Stimulated activated CD4-positive, alpha-beta T cell treated with anti-CD3 and anti-CD28 coated beads, Interleukin-12 subunit alpha, Interleukin-12 subunit beta, amount 100 ng/mL, for 24 hours (primary cell): ENCODE measurements at places on chromosomes 7 and 10.

- DNase-seq, result no peak
Observed at GRCh38 chr7:6315746-6316145, 43.3 kb upstream of the CYTH3 start.

DNA sequence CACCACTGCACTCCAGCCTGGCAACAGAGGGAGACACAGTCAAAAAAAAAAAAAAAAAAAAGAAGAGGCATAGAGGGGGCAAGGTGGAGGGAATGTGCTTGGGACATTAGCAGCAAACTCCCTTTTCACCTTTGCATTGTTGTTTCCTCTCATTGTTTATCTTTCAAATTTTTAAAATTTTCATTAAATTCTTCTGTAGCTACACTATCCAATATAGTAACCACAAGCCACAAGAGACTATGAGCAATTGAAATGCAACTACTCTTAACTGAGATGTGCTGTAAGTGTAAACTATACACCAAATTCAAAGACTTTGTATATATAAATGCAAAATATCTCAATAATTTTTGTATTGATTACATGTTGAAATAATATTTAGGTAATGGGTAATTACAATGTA, 43.4 kb downstream of the EBLN1 start:
- DNase-seq, result no peak

DNA sequence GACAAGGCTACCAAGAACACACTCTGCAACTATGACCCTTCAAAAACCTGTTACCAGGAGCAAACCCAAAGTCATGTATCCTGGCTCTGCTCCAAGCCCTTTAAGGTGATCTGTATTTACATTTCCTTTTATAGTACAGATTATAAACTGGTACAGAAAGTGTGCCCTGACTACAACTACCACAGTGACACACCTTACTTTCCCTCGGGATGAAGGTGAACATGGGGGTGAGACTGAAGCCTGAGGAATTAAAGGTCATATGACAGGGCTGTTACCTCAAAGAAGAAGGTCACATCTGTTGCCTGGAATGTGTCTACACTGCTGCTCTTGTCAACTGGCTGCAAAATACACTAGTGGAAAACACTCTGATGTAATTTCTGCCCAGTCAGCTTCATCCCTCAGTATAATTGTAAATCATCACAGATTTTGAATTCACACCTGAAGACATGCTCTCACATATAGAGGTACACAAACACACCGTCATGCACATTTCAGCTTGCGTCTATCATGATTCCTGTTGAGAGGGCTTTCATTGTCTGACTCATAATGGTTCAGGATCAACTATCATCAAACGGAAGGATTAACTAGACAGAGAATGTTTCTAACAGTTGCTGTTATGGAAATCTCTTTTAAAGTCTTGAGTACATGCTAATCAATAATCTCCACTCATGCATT, 318.3 kb downstream of the NXPH1 start:
- no peak for DNase-seq

GRCh38 chr10:99161165-99161564, 74.5 kb downstream of the HPSE2 start:
- DNase-seq, result no peak

GRCh38 chr10:28575852-28576251, 42.9 kb downstream of the WAC start:
- no peak for DNase-seq

DNA sequence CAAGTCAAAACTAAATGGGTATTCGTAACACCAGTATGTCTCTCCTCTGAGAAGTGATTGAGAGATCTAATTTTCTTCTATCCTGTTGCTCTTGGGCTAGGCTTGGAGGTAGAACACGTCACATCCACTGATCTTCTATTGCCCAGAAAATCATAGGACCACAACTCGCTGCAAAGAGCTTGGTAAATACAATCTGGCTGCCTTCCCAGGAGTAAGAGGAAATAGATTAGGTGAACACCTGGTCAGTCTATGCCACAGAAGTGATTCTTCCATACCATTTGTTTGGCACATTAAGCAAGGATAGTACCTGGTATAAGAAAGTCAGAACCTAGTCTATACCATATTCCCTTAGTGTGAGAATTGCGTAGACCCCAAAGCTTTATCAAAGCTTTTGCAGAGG, 129.3 kb upstream of the PHYHIPL start:
- DNase-seq, result no peak

DNA sequence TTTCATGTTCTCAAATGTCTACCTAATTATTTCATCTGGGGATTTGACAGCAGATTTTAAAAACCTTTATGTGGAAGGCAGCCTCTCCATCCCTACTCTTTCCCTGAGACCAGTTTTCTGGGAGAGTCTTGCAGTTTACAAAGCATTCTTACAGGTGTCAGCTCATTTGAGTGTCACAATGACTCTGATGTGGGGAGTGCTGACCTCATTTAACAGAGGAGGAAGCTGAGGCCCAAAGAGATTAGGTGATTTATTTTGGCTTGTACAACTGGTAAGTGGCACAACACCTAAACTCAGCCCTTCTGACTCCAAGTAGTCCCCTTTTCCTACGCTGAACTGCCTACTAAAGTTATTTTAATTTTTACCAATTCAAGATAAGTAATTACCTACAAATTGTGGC, 33.3 kb upstream of the MAT1A start:
- no peak for DNase-seq
